Fibroblast of skin of back (primary cell): ENCODE measurements at places on chromosomes 11 and 22.

DNA sequence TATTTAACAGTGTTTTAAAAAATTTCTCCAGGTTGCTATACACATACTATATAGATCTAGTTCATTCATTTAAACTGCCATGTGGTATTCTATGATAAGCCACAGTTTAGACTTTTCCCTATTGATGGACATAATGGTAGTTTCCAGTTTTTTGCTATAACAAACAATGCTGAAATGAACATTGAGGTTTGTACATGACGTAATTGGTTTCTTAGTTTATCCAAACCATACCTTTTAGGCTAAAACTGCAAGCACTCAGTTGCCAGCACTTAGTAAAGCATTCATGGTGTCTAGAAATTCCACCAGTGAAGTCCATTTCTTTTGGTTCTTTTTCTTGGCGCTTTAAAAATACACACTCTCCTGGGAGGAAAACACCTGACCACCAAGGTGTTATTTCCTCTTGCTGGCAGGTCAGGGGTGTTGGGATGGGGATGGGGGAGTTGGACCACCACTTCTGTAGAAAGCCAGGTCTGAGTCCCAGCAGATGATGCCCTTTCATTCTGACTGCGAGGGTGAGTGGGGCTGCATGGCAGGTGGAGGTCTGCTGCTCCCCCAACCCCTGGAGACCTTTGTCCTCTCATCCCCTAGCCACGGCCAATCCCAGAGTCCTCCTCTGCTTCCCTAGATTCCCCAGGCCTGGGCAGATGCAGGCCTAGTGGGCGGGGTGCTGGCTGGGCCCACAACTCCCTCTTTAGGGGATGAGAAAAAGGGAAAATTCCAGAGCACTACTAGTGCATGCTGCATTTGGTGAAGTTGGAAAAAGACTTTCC is 41.1 kb downstream of the C11orf91 start:
- DNase-seq: no peak

DNA sequence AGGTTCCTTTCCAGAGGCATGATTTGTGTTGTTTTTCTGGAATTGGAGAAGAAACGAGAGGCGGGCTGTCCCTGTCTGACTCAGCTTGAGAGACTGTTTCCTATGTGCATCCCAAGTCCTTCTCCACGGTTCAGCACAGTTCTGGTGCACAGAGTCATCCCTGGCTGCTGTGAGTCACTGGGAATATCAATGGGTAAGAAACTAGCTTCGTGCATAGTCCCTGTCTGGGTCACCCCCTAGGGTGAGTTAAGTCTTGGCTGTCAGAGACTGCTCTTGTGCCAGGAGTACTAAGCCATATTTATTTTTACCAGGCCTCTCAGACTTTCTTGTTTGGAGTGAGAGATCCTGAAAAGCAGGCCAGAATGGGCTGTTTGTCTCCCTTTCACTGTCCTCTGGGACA is 2.4 kb upstream of the LRP4 start:
- peak; percentile 100 for DNase-seq

DNA sequence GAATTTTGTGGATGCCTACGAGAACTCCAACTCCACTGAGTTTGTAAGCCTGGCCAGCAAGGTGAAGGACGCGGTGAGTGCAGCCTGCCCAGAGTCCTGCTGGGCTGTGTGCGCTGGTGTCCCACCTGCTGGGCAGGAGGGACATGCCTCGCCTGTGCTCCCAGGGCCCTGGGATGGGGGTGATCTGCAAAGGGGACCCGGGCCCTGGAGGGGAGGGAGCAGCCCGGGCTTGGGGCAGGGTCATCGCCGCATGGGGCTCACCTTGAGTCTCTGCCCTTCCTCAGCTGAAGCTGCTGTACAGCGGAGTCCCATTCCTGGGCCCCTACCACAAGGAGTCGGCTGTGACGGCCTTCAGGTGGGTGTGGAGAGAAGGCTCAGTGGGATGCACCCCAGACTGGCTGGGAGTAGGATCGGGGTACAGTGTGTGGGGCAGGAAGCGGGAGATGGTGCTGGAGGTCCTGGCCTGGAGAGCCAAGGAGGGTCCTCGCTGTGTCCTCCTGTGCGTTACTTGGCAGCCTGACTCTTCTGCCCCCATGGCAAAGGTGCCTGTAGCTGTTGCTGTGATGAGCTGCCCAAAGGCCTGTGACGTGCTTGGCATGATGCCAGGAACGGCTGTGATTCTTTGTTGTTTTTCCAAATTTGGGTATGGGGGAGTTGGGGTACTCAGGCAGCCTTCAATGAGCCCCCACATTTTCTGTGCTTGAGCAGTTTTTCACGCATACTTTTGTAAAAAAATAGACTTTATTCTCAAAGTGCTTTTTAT is 29.2 kb downstream of the ST14 start:
- DNase-seq: no peak

GRCh38 chr11:61728066-61728939 is 24.1 kb upstream of the MYRF start:
- DNase-seq: no peak

DNA sequence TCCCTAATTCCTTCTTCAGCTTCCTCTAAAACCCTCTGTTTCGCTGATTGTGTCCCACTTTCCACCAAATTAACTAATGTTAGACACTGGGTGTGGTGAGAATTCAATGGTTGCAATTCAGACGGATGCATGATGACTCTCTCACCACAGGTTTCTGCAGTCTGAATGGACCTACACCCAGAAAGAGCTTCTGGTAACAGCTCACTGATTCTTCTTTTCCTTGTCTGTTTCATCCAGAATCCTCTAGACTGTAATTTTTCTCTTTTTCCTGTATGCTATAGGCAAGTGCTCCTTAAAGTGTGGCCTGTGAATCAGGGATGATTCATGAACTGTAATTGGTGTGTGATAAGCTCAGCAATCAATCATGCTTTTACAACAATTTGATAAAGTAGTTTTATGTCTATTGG is 18.1 kb downstream of the MMP10 start:
- DNase-seq: peak; percentile 59

DNA sequence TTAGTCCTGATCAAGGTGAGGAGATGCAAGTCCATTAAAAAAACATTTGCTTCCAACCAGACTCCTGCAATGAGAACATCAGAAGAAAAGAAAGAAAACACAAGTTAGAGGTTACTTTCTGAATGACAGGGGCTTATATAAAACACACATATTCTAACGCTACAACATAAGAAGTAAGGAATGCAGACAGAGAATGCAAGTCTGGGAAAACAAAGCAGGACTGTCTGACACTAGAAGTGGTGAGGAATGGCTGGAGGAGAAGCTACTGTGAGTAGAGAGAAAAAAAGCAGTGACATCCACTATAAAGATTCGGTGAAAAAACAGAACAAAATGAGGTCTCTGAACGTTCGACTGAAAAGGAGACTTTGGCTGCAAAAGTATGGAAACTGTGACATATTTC is 12.3 kb downstream of the TMEM216 start:
- DNase-seq: peak; percentile 16

DNA sequence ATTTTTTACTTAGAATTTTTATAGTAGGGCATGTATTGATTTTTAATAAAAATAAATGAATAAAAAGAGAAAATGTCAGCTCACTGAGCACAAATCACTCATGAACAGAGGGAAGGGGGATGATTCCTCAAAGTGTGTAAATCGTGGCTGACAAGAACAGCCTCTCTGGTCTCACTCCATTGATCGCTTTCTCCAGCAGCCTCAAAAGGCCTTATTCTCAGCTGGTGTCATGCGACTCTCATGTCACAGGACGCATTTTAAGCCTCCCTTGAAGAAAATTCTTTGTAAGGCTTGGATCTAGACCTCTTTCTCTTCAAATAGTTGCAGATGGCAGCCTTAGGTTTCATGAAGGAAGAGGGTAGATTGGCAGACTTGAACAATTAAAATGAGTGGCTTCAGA is 33.9 kb upstream of the SLC5A12 start:
- no peak for DNase-seq

DNA sequence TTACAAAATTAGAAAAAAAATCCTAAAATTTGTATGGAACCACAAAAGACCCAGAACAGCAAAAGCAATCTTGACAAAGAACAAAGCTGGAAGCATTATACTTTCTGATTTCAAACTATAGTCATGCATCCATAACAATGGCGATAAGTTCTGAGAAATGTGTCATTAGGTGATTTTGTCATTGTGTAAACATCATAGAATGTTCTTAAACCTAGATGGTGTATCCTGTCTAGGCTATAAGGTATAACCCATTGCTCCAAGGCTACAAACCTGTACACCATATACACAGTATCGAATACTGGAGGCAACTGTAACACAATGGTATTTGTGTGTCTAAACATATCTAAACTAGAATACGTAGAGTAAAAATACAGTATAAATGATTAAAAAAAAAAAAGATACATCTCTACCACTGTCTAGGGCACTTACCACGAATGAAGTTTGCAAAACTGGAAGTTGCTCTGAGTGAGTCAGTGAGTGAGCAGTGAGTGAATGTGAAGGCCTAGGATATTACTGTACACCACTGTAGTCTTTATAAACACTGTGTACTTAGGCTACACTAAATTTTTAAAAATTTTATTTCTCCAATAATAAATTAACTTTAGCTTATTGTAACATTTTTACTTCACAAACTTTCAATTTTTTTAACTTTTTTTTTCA is 18.1 kb upstream of the SC5D start:
- peak; percentile 5 for DNase-seq
